ENCODE measurements at places on chromosomes 5 and 9. TPM values are rescaled to one million over a fixed set of nuclear protein-coding genes. Genes with fewer than 3 reads are reported as not detected.
A peak's percentile ranks its signal among the peaks of the same experiment; 100 is the strongest.

- H3K27me3 ChIP-seq: no peaks in the 10 kb centered on the region
- no peak overlapping the region for H3K27ac ChIP-seq
- peak; percentile 21 for DNase-seq
- no peaks in the 10 kb centered on the region for H3K4me1 ChIP-seq
- no peak overlapping the region for H3K4me3 ChIP-seq
- H3K36me3 ChIP-seq: no peaks in the 10 kb centered on the region
These were observed 21.7 kb upstream of the SPINK7 start for GRCh38 chr5:148290271-148291195.

DNA sequence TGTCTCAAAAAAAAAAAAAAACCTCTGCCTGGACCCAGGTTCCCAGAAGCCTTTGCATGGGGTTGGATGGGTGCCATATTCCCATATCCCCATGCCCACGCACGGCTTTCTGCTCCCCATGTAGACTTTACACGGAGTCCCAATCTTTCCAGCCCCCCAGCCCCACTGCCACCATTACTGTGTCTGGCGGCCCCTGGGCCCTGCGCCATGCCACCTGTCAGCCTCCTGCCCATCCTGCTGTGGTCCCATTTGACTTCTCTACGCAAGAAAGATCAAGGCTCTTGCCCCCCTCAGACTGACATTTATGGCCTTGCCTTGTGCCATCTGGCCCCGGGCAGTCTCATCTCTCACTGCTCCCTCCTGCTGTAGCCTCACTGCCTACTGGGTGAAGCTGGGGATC lies 6.5 kb upstream of the AK1 start:
- DNase-seq: no peak
- peaks cover 4% of the 10 kb centered on the region for H3K4me1 ChIP-seq
- peaks cover 9% of the 10 kb centered on the region for H3K36me3 ChIP-seq
- H3K27me3 ChIP-seq: no peaks in the 10 kb centered on the region

DNA sequence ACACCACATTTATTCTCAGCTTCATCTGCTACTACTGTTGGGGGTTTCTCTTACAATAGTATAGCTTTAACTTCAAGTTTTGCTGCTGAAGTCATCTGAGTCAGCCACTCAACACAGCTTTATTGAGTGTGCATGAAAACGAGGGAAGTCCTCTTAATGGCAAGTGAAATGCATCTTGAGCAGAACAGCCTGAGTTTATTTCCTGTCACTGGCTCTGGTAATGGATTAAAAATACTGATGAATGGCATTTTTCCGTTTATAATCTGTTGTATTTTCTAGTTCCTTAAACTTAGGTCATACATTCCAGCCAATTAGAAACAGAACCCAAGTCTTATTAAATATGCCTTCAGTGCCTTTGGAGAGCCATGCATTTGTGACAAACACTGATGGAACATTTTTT lies 238.6 kb downstream of the SLF1 start:
- H3K36me3 ChIP-seq: no peaks in the 10 kb centered on the region
- no peak overlapping the region for H3K4me3 ChIP-seq
- H3K27ac ChIP-seq: no peak overlapping the region
- no peaks in the 10 kb centered on the region for H3K4me1 ChIP-seq
- H3K27me3 ChIP-seq: no peaks in the 10 kb centered on the region

DNA sequence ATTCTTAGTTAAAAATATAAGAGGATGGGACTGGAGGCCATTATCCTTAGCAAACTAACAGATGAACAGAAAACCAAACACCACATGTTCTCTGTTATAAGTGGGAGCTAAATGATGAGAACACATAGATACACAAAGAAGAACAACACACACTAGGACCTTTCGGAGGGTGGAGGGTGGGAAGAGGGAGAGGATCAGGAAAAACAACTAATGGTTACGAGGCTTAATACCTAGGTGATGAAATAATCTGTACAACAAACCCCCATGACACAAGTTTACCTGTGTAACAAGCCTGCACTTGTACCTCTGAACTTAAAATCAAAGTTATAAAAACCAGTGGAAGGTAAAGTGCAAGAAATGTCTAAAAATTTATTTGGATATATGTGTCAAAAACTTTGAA lies 1047.4 kb upstream of the C9orf72 start:
- no peaks in the 10 kb centered on the region for H3K27me3 ChIP-seq
- H3K27ac ChIP-seq: no peak overlapping the region
- no peaks in the 10 kb centered on the region for H3K36me3 ChIP-seq
- no peak for DNase-seq
- no peak overlapping the region for H3K4me3 ChIP-seq

DNA sequence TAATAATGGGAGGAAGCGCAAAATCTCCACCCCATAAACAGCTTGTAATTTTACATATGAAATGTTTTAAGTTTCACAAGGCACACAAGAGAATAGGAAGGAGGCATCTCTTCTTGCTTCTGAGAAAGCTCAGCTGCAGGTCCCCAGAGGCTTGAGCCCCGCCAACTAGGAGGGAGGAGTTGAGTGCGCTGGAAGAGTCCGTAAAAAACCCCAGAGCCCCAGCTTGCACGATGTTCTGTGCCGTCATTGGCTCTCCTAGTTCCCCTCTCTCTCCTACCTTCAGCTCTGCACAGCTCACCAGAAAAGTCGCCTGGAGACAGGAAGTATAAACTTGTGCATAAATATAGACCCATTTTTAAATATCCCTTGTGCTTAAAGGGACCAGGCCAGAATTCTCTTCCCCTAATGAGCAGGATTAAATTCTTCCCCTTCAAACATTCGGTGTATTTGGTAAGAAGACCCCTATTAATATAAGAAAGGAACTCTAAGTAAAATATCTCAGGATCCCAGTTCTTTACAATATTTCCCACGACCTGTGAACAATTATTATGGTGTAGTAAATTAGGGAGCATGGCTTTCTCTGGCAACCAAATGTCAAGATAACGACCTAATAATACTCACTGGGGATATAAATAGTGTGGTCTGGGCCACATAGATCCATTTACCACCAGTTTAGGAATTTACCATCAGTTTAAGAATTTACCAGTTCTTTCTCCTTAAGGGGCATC lies 13.7 kb downstream of the GLRX start:
- no peaks in the 10 kb centered on the region for H3K27me3 ChIP-seq
- H3K4me3 ChIP-seq: no peak overlapping the region
- DNase-seq: no peak
- no peaks in the 10 kb centered on the region for H3K36me3 ChIP-seq
- peaks cover 65% of the 10 kb centered on the region for H3K4me1 ChIP-seq
- H3K27ac ChIP-seq: no peak overlapping the region

DNA sequence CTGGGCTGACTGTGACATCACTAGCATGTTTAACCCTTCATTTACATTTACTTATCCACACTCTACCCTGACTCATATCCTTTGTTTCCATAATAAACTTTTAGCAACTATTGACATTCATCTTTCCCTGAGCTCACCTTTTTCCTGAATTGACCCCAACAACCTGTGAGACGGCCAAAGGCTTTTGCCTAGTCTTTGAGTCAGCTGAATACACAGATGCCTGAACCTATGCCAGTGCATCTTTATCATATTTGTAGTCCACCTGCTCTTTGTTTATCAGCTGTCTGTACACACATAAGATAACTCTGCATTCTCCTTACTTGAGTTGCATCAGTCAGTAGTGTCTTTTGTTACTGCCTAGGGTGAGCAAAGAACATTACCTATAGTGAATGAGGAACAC lies 128.5 kb upstream of the HMHB1 start:
- H3K27me3 ChIP-seq: no peaks in the 10 kb centered on the region
- no peak overlapping the region for H3K27ac ChIP-seq
- H3K36me3 ChIP-seq: no peaks in the 10 kb centered on the region
- peak; percentile 50 for DNase-seq
- H3K4me1 ChIP-seq: peaks cover 47% of the 10 kb centered on the region

DNA sequence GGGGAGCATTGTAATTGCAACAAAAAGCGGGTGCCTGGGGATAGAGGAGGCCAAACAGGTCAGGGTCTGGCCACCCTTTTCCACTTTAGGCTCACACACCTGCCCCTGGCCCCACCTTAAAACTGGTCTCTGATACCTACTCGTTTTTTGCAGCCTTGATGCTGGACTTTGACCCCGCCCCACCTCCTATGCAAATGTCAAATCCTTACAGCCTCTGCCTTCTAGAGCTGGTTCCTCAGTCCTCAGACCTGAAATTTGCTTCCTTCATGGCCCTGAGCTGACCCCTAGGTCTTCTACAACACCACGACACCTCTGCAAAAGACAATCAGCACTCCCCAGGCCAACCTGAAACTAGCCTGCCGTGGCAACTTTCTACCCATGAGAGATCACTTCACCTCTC lies 37.7 kb downstream of the SMIM23 start:
- H3K36me3 ChIP-seq: no peaks in the 10 kb centered on the region
- no peak overlapping the region for H3K4me3 ChIP-seq
- peaks cover 3% of the 10 kb centered on the region for H3K27me3 ChIP-seq
- H3K4me1 ChIP-seq: no peaks in the 10 kb centered on the region
- DNase-seq: no peak

DNA sequence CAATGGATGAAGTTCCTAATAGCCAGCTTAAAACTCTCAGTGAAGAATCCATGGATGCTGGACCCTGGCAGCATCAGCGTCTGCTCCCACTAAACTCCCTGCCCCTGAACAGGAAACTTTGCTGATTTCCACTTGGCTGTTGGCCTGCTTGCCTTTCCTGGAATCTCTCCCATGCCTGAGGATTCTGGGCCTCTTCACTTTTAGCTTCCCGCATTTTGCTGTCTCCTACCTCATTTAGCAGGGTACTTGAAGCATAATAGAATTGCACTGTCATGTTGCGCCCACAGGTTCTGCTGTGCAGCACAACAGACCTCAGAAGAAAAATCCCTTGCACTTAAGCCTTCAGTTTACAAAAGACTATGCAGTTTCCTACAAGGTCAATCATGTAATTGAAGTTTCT lies 127.6 kb downstream of the DROSHA start:
- H3K27me3 ChIP-seq: no peaks in the 10 kb centered on the region
- H3K4me1 ChIP-seq: no peaks in the 10 kb centered on the region
- H3K4me3 ChIP-seq: no peak overlapping the region
- H3K27ac ChIP-seq: no peak overlapping the region

DNA sequence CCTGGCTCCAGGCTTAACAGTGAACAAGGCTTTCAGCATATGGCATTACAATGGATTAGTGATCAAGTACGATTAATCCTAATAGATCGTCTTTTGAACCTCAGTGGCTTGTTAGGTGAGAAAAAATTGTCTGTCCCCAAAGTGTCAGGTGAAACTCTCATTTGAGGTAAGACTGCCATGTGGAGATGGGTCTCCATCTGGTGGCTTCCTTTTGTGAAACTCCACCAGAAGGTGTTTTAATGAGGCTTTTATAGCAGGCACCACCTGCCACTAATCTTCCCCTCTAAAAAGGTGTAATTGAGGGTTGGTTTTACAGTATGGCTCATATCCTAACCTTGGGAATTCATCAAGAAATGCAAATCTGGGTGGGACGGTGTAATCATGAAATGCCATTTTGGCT lies 471.1 kb upstream of the MPDZ start:
- H3K27me3 ChIP-seq: no peaks in the 10 kb centered on the region
- no peak overlapping the region for H3K4me3 ChIP-seq
- no peak for DNase-seq
- H3K36me3 ChIP-seq: no peaks in the 10 kb centered on the region
- no peaks in the 10 kb centered on the region for H3K4me1 ChIP-seq

DNA sequence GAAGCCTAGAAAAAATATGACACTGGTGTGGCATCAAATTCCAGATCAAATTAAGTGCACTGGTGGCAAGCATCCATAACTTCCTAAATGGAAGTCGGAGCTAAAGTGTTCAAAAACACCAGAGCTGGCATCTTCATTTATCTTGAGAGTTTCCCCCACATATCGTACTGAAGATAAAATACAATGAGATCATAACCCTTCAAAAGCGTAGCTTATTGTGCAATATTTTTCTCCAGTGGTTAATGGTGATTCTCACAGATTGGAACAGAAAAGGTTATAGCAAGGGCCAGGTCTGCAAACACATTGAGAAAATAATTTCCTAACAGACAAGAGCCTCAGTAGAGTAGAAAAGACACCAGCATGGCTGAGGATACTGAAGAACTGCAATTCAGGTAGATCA lies 147.6 kb downstream of the SEMA5A start:
- H3K4me3 ChIP-seq: no peak overlapping the region
- no peaks in the 10 kb centered on the region for H3K4me1 ChIP-seq
- H3K27ac ChIP-seq: no peak overlapping the region

The NUTM2G gene
- not detected for total RNA-seq

The ACER2 gene
- 3.4 TPM for total RNA-seq

The NUDT12 gene
- 6.3 TPM for total RNA-seq
